ENCODE measurements at places on chromosomes 2 and 18.

GRCh38 chr2:203548887-203549286, 13.8 kb upstream of the RAPH1 start:
- no peak for DNase-seq

- DNase-seq, result no peak
Observed at GRCh38 chr18:57267368-57267925, 84.9 kb upstream of the ST8SIA3 start.

DNA sequence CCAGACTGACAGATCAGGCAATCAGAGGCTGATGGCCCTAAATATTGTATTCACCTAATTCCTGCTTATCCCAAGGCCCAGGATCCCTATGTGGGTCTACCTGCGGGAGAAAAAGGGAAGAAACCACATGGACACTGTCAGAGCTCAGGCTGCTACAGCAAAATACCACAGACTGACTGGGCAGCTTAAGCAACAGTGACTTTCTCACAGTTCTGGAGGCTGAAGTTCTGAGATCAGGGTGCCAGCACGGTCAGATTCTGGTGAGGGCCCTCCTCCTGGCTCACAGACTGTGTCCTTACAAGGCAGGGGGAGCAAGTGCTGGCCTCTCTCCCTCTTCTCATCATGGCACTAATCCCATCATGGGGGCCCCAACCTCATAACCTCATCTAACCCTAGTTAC, 181.7 kb downstream of the TMEM163 start:
- DNase-seq, result no peak

- DNase-seq, result no peak
Observed at GRCh38 chr2:18814387-18814786, 225.0 kb upstream of the NT5C1B start.

DNA sequence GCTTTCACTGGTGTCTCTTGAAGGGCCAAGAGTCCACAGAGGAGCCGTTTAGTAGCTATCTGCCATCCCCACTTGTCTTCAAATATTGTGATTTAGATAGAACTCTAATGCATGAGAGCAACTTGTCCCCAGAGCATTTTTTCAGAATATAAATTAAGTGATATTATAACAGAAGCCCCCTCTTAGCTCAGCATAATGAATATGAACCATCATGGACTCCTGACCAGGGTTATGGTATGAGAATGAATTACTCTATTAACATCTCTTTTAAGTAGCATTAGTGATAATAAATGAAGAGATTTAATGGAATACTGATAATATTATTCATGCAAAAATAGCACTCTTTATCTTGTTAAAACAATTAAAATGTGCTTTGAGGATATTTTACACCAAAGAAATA, 709.6 kb downstream of the GALR1 start:
- no peak for DNase-seq

DNA sequence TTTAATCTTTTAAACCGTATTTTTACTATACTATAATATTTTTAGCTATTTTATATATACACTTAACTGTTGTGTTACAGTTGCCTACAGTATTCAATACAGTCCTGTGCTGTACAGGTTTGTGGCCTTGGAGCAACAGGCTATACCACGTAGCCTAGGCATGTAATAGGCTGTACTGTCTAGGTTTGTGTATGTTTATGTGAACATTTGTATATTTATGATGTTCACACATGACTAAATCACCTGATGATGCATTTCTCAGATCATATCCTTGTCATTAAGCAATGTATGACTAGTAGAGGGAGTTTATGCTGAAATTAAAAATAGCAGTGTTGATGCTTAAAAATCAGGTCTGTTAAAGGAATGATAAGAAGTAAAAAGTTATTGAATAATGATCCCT, 92.3 kb upstream of the RANBP2 start:
- DNase-seq, result no peak

- DNase-seq, result no peak
Observed at GRCh38 chr2:100244881-100245605, 77.3 kb downstream of the LONRF2 start.

DNA sequence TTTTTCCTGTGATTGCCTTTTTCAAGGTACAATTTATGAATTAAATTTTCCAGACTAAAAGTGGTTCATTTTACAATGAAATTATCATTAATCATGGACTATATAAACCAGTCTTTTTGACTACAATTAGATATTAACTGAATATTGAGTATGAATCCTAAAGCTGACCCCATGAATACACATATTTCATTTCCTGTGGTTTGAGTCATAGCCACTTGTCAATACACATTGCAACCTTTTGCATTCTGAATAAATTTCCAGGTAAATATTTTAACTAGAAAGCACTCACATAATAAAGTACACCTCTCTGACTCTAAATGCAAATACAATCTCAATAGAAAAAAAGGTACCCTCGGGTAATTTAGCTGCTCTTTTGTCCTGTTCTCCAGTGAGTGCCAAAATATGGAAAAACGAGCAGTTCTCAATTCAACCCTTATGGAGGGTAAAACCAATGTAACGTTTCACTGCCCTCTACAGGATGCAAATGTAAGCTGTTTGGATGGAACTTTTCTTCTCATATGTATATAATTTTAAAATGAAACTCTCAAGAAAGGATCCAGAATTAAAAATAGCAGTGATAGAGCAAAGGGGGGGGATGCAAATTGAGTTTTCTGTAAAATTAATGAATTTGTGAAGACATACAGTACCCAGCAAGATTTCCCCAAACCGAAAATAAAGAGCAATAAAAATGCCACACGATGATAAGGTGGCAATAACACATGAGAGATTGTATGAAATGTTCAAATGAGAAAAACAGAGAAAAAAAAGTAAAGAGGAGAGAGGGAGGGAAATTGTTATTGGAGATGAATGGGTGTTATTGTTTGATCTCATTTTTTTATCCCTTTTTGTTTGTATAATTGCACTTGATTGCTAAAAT, 1795.7 kb upstream of the PIK3C3 start:
- DNase-seq, result peak; percentile 20

- DNase-seq, result no peak
Observed at GRCh38 chr2:69914950-69915945, at the start of gene MXD1. Gene MXD1, plus strand, starts transcription at chr2:69915109. Its CDS starts 222 bp downstream, at chr2:69915331.

DNA sequence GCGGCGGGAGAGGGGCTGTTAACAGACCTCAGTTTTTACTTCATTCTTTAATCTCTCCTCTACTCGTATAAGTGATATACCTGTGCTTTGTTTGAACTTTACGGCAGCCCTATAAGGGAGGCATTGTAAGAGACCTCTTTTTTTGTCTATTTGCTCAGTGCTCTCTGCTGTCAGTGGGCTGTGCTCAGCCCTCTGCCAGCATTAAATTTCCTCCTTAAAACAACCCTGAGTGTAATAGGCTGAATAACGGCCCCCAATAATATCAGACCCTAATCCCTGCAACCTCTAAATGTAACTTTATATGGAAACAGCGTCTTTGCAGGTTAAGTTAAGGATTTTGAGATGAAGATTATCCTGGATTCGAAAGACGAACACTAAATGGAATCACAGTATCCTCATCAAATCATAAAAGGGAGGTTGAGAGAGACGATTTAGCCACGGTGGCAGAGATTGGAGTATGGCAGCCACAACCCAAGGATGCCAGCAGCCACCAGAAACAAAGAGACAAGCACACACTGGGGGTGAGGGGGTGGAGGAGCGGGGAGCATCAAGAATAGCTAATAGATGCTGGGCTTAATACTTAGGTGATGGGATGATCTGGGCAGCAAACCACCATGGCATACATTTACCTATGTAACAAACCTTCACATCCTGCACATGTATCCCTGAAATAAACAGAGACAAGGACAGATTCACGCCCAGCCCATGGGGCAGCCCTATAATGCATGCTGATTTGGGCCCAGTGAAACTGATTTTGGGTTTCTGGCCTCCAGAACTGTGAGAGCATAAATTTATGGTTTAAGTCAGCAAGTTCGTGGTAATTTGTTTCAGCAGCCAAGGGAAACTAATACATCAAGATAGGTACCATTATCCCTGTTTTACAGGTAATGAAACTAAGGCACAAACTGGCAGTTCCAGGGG, 894 bp upstream of the FARSB start:
- DNase-seq, result no peak

- DNase-seq, result no peak
Observed at GRCh38 chr18:56327191-56327885, 311.1 kb downstream of the TXNL1 start.

- no peak for DNase-seq
Observed at GRCh38 chr18:45656194-45656770, 41.0 kb downstream of the SLC14A2 start.

GRCh38 chr2:216636551-216637450, 3.6 kb downstream of the IGFBP2 start:
- peak; percentile 42 for DNase-seq

- peak; percentile 72 for DNase-seq
Observed at GRCh38 chr2:102660574-102660973, 41.2 kb downstream of the SLC9A2 start.

DNA sequence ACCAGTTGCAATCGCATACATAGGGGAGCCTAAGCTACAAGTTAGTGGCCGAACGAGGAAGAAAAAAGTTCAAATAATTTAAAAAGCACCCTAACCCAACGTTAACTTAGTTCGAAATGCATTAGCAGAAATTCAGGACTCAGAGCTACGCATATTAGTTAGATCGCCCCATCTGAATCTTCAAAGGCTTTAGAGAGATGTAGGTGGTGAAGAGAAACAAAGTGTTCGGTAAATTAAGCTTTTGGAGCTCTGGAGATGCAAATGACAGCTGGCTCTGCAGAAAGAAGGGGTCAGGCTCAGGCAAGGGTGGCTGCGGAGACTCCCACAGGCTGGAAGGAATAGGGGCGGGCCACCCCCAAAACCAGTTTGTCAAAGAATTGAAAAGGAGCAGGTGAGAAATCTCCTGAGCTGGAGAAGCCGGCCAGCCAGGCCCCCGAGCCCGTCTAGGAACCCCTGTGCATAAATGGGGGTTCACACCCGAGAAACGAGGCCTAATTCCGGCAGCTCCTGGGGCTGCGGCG, 621 bp downstream of the TXNL1 start:
- no peak for DNase-seq

DNA sequence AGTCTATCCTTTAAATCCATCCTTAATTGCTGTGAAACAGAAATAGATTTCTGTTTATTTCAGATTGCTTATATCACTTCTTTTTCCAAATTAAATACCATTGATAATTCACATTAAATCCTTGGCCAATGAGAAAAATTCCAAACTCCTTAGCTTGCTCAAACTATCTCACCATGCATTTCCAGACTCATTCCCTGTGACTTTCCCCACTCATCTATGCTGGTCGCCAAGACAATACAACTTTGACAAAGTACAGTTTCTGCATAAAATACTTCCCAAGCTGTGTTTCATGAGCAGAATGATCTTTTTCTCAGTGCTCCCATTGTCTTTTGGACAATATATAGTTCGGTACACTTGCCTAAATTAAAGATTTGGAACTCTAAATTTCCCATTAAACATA, 575.6 kb downstream of the CPS1 start:
- DNase-seq, result no peak

DNA sequence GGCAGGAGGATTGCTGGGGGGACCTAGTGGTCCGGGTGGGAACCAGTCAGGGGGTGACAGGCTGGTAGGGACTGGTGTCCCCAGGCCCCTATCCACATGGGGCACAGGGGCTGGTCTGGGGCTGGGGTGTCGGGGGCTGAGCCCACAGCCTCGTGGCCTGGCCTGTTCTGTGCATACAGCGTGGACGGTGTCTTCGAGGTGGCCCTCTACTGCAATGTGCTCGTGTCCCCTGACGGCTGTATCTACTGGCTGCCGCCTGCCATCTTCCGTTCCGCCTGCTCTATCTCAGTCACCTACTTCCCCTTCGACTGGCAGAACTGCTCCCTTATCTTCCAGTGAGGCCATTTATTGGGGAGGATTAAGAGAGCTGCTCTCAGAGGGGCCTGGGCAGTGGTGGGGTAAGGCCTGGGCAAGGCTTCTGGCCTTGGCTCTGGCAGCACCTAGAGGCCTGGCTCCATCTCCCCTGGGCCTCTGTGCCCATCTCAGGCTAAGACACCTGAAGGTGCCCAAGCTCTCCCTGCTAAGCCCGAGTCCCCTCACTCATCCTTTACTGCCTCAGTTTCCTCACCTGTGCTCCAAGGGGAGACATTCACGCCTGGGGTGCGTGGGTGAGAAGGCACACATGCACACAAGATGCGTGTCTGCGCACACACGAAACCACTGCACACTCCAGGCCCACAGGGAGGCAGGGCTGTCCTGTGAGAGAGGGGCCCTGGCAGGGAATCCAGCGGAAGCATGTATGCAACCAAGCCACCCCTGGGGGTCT, 1.9 kb downstream of the CHRNG start:
- no peak for DNase-seq

DNA sequence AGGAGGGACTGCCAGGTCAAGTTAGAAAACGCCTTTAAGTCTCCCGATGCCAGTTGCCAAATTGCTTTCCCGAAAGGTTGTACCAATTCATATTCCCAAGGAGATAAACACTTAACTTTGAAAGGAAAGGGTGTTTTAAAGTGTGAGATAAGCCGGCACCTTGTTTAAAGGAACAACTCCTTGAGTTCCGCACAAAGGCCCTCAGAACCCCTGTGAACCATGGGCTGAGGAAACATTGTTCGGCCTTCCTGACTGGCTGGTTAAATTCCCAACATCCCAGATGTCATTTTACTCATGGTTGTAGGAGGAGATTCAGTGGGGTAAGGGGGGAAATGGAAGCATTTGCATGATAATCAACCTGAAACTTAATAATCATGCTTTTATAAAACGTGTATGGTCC, 126.6 kb downstream of the BCL11A start:
- no peak for DNase-seq

GRCh38 chr2:38648107-38648761, 17.7 kb upstream of the GALM start:
- DNase-seq, result no peak

DNA sequence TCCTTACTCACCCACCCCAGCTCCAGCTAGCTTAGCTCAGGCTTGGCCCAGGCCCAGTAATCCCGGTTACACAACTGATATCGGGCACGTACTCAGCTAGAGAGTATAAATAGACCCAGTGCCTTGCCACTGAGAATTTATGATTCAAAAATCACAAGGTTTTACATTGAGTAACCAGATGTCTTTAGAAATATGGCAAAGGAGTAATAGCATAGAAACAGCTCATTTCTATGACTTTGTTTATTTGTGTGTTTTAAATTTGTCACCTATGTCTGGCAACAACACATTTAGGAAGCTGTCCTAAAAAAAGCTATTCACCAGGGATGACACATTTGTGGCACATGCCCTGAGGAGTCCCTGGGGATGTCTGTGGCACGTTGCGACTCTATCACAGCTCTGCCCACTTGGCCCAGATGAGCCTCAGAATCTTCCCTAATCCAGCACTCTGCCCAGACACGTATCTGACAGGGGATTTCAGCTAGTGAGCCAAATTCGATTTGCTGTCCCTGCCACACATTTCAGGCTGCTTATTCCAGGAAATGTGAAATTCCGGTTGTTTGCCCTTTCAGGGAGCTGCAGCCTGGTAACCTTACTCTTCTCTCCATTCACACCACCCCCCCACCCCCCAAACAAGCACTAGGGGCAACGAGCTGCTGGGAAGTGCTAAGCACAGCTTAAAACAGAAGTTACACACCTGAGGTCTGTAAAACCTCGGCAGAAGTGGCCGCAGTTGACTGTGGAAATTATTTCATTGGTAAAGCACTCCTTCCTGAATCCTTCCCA, 85.4 kb upstream of the ZCCHC2 start:
- DNase-seq, result no peak

- no peak for DNase-seq
Observed at GRCh38 chr2:194745557-194746146, 911.4 kb upstream of the SLC39A10 start.

All from LoVo (cell line).